ENCODE measurements at places on chromosomes 11 and 22.
A peak's percentile ranks its signal among the peaks of the same experiment; 100 is the strongest.

DNA sequence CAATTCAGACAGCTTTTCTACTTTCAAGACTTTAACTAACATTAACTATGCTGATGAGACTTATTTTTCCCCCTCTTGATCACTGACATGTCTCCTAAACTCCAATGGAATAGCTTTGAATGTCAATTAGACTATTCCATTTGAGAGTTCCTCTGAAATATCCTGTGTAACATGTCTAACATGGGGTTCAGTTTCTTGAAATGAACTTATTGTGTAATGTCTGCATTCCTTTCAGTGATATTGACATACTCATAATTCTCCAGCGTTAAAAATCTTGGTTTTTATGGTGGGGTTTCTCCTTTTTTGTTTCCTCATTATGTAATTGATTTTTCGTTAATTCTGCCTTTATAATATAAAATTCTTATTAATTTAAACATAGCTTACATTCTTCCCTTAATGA lies 37.7 kb upstream of the SPTBN2 start:
- no peaks in the 10 kb centered on the region for H3K4me1 ChIP-seq
- H3K27ac ChIP-seq = no peak overlapping the region
- no peak for DNase-seq
- H3K36me3 ChIP-seq = no peaks in the 10 kb centered on the region
- no peak overlapping the region for H3K4me3 ChIP-seq

GRCh38 chr22:32707971-32708370 lies 93.5 kb upstream of the TIMP3 start:
- H3K4me3 ChIP-seq = no peak overlapping the region
- DNase-seq = no peak
- no peak overlapping the region for H3K27ac ChIP-seq
- H3K27me3 ChIP-seq = no peaks in the 10 kb centered on the region

DNA sequence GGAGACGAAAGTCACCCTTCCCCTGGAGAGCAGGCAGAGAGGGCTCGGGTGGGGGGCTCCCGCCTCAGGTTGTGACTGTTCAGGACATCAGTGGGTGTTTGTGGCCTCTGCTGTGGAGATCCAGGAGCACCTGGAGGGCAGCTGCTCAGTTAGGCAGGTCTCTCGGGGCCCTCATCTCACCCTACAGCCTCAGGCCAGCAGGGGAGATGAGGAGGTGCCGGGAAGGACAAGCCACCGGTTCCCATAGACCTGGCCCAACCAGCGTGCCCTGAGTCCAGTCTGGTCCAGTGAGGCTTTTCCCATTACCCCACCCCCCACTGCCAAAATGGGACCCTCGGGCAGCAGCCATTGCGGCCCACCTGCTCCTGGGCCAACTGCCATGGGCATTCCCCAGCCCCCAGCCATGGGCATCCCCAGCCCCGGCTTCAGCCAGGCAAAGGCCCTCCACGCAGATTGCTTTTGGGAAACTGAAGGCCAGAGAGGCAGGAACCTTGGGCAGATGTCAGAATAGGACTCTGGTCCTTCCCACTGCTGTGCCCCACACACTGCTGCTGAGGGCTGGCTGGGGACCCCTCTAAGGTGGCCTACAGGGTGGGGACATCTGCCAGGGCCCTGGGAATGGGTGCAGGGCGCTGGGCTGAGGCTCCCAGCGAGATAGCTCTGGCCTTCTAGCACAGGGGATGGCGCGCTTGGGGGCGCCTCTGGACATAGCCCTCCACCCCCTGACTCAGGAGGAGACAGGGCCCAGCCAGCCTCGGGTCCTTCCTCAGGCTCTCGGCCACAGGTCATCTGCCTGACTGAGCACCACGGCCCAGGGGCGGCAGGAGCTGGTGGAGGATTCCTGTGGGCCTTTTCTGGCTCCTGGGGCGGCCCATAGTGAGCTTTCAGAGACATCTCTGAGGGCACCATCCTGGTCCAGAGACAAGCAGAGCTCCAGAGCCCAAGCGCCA lies 4.8 kb downstream of the PIM3 start:
- H3K4me3 ChIP-seq = no peak overlapping the region
- H3K4me1 ChIP-seq = peaks cover 59% of the 10 kb centered on the region
- H3K36me3 ChIP-seq = no peaks in the 10 kb centered on the region
- no peak for DNase-seq
- H3K27ac ChIP-seq = peak overlapping the region; percentile 74

GRCh38 chr11:128726458-128727139 lies 32.7 kb downstream of the FLI1 start:
- H3K4me3 ChIP-seq = no peak overlapping the region
- no peaks in the 10 kb centered on the region for H3K36me3 ChIP-seq
- no peaks in the 10 kb centered on the region for H3K4me1 ChIP-seq
- no peak for DNase-seq
- no peak overlapping the region for H3K27ac ChIP-seq

DNA sequence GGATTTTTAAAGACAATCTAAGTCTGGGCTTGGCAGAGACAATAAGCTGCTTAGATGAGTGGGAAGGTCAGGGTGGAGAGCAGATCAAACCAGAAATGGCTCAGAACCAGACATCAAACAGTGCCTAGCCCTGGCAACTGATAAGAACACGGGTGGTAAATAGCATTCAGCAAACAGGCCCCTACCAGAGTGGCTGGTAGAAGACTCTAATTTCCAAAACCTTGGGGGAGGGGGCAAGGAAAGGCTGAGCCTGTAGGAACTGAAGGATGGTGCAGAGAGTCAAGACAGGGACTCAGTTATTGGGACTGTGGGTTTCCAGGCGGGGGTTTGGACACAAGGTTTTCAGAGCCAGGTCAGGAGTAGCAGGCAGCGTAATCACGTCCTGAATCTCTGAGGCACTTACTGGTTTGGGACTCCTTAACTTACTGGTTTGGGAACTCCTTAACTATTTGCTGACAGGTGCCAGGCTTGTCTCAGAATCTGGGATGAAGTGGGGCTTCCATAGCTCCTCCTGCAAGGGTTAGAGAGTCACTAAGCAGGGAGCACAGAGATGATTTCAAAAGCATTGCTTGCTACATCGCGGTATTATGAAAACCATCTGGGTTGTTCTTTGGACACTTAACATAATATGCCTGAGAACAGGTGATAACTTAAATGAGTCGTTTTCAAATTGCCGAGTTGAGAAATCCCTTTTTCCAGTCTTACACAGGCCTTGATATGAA lies 5.7 kb upstream of the ABTB2 start:
- no peaks in the 10 kb centered on the region for H3K27me3 ChIP-seq
- peak overlapping the region; percentile 48 for H3K27ac ChIP-seq
- no peaks in the 10 kb centered on the region for H3K36me3 ChIP-seq
- H3K4me3 ChIP-seq = no peak overlapping the region
- H3K4me1 ChIP-seq = peaks cover 8% of the 10 kb centered on the region

DNA sequence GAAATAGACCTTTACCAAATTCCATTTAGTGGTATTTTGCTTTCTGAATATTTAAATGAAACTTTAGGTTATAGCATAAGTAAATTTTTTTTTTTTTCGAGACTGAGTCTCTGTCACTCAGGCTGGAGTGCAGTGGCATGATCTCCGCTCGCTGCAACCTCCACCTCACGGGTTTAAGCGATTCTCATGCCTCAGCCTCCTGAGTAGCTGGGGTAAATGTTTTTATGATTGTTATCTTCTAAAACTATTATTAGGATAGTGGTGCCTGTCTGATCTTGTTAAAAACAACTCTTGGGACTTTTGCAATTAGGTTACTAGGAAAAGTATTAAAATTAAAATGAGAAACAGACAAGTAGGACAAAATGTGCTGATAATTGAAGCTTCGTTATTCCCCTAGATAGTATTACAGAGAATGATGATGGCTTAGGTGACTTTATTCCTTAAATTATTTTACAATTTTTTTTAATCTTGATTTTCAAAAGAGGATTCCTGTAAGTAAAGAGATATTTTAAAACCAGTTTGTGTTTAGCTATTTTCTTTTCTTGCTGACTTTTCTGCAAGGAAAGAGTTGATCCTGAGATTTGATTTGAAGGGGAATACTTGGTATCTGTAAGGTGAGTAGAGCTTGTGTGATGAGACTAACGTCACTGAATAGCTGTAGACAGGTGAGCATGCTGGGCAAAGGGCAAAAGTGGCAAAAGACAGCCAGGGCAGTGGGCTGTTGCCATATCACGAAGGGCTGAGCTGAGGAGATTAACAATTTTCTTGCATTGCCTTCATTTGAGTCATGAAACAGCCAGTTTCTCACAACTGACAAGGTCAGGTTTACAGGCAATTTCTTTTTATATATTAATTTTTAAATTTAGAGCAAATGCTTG lies 20.8 kb downstream of the CRKL start:
- no peaks in the 10 kb centered on the region for H3K27me3 ChIP-seq
- H3K4me1 ChIP-seq = peaks cover 8% of the 10 kb centered on the region
- no peak overlapping the region for H3K4me3 ChIP-seq
- H3K36me3 ChIP-seq = no peaks in the 10 kb centered on the region
- H3K27ac ChIP-seq = no peak overlapping the region

DNA sequence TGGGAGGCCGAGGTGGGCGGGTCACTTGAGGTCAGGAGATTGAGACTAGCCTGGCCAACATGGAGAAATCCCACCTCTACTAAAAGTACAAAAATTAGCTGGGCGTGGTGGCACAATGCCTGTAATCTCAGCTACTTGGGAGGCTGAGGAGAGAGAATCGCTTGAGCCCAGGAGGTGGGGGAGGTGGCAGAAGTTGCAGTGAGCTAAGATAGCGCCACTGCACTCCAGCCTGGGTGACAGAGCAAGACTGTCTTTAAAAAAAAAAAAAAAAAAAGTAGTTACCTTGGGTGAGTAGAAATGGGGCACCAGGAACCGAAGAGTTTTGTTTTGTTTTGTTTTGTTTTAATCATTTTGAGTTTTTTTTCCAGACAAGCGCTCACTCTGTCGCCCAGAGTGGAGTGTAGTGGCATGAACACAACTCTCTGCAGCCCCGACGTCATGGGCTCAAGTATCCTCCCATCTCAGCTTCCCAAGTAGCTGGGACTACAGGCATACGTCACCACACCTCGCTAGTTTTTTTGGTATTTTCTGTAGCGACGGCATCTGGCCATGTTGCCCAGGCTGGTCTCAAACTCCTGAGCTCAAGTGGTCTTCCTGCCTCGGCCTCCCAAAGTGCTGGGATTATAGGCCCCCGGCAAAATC lies 15.8 kb downstream of the THAP12 start:
- no peak for DNase-seq
- no peak overlapping the region for H3K27ac ChIP-seq
- no peaks in the 10 kb centered on the region for H3K36me3 ChIP-seq
- H3K4me1 ChIP-seq = peaks cover 21% of the 10 kb centered on the region

- no peak for DNase-seq
- peaks cover 14% of the 10 kb centered on the region for H3K4me1 ChIP-seq
- H3K27ac ChIP-seq = peak overlapping the region; percentile 90
Observed at GRCh38 chr11:47175746-47176327, 842 bp downstream of the ARFGAP2 start.

DNA sequence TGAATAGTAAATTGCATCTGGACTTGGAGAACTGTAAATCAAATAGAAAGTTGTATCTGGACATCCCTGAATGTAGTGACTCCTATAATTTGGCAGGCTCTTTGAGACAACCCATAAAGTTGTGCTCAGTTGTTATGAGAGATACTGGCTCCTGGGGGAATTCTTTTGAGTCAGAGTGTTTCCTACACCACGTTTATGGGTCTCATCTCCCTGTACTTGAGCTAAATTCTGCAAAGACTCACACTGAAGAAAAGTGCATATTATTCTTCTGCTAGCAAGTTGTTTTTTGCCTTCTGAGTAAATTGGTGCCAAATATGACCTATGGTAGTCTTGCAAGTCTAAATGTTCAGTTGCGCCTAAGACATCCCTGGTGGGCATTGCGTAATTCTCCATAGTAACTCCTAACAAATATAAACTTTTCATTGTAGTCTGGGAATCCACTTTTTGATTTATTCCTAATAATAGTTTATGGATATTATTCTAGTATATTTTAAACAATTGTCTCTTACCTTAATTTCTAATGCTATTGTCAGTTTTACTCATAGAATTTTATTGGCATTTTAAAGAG lies 5.0 kb downstream of the ZNF215 start:
- DNase-seq = no peak
- no peak overlapping the region for H3K27ac ChIP-seq
- peaks cover 8% of the 10 kb centered on the region for H3K4me1 ChIP-seq
- no peak overlapping the region for H3K4me3 ChIP-seq
- no peaks in the 10 kb centered on the region for H3K27me3 ChIP-seq
- peaks cover 3% of the 10 kb centered on the region for H3K36me3 ChIP-seq

GRCh38 chr22:21816787-21817496 lies 50.5 kb downstream of the MAPK1 start:
- DNase-seq = peak; percentile 32
- no peak overlapping the region for H3K4me3 ChIP-seq
- no peaks in the 10 kb centered on the region for H3K27me3 ChIP-seq
- H3K4me1 ChIP-seq = peaks cover 6% of the 10 kb centered on the region

DNA sequence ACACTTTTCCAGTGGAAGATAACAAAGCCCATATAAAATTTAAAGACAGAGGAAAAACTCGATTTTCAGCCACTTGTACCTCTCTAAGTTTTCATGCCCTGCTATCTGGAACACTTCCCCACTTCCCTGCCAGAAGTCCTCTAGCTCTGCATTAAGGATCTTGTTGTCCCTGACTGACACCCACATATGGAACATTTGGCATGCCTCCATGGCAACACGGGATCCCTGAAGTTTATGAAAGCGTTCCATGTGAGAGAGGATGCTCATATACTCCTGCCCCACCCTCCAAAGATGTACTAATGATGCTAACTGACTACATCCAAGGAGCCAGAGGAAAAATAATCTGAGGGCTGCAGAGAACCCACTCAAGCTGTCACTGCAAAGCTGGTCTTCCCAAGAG lies 8.8 kb upstream of the C11orf91 start:
- no peak for DNase-seq
- peaks cover 40% of the 10 kb centered on the region for H3K36me3 ChIP-seq
- no peaks in the 10 kb centered on the region for H3K27me3 ChIP-seq
- peaks cover 64% of the 10 kb centered on the region for H3K4me1 ChIP-seq
- no peak overlapping the region for H3K4me3 ChIP-seq

GRCh38 chr11:2835296-2835695 lies 50.3 kb downstream of the CDKN1C start:
- no peaks in the 10 kb centered on the region for H3K27me3 ChIP-seq
- H3K27ac ChIP-seq = no peak overlapping the region
- H3K36me3 ChIP-seq = no peaks in the 10 kb centered on the region
- no peak overlapping the region for H3K4me3 ChIP-seq

DNA sequence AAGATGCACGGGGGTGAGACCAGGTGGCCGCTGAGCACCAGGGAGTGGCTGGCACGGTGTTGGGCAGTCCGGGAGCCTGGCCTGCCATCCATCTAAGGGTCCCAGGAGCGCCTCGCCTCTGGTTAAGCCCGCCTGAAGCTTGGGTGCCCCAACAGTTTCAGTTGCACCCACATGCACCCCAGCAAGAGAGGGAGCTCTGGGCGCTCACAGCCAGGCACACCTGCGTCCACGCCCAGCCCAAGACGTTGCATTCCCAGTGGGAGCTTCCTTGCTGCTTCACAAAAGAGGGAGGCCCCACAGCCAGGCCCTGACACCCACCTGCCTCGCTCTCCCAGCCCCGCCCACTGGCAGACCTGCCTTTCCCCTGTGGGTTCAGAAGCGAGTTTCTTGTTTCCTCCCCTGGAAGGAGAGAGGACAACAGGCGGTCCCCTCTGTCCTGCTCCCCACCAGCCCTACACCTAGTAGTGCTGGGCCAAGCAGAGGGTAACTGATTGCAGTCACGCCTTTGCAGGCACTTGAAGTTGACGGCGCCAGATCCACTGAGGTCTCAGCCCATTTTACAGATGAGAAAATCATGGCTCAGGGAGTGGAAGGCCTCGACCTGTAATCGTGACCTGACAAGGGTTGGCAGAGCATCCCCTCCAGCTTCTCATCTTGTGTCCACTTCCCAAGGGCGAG lies 35.4 kb downstream of the OSBPL5 start:
- no peaks in the 10 kb centered on the region for H3K36me3 ChIP-seq
- H3K4me3 ChIP-seq = no peak overlapping the region
- H3K27ac ChIP-seq = no peak overlapping the region
- no peaks in the 10 kb centered on the region for H3K4me1 ChIP-seq
- no peak for DNase-seq
- no peaks in the 10 kb centered on the region for H3K27me3 ChIP-seq

Measured in Panc1 (cell line).